ENCODE measurements at places on chromosomes 16 and 17. TPM values are rescaled to one million over a fixed set of nuclear protein-coding genes. Genes with fewer than 3 reads are reported as not detected.

GRCh38 chr17:36463916-36464764 lies 22.3 kb upstream of the ZNHIT3 start:
- DNase-seq, result no peak

TBC1D3D gene
- total RNA-seq, result not detected

LUC7L gene
- total RNA-seq, result 440 TPM

- DNase-seq, result no peak
Measured at GRCh38 chr17:1005361-1005946, 8.5 kb downstream of the TIMM22 start.

DNA sequence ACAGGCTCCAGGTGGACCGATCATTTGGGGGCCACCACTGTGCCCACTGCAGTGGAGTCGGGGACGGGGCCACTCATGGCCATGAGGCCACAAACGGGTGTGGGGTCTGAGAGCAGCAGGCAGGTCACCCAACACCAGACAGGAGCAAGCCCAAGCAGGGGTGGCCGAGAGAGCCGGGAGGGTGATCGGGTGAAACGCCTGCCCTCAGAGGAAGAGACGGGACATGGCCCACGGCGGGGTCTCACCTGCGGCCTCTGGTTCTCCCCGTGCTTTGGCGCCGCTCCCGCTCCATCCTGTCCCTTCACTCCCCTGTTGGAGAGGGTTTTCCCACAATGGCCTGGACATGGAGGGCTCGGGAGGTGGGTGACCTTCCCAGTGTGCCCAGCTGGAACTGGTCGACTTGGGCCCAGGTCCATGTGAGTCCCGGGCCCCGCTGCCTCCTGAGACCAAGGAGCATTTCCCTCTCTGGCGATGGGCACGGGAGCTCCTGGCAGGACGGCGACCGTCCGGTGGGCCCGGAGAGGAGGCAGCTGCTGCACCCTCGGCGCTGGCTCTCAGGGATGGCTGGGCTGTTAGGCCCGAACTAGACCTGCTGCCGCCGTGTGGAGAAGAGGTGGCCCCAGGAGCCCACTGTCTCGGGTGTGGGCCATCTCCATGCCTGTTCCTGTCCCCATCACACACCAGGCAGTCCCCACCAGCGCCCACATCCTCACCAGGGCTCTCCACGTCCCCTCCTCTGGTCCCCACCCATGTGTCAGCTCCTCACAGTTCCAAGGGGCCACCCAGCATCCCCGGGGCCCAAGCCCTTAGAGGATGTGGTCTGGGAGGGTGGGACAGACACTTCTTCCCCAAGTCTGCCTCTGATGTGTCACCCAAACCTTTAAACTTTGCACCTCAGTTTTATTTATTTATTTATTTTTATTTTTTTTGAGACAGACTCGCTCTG lies 13.4 kb upstream of the BAHCC1 start:
- peak; percentile 39 for DNase-seq

- no peak for DNase-seq
Measured at GRCh38 chr16:88846088-88846487, 10.7 kb downstream of the GALNS start.

DNA sequence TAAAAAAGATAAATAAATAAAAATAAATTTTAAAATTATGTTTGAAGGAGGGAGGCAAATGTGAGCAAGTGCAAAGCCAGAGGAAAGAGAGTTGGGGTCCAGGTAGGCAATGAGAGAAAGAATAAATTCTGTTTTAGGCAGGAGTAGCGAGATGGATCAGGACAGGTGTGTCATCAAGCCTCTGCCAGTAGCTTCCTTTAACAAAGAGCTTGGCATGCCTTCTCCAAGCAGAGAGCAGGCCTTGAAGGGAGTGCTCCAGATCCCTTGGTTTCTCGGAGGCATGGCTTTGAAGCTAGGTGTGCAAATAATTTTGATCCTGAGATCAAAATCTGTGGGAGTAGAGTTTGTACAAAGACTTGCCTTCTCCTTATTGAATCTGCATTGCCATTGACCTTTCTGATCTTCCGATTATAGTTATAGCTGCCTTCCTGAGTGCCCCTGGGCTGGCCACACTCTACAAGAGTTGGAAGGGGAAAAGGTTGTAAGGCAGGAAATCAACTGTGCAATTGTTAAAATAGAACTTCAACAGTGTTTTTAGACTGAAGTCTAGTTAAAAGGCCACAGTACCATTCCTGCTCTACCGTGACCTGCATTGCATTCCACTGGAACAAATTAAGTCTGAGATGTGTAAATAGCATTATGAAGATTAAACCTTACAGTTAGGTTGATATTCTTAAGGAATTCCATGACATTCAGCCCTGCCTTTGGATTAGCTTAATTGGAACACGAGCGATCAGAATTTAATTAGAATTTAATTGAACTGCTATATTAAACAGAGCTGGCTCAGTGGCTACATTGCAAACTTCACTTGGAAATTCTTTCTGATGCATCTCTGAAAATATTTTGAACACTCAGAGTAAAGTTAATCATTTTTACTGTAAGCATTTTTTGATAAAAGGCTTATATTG lies 33.7 kb downstream of the IQCK start:
- no peak for DNase-seq

SRCIN1 gene
- total RNA-seq, result 10.6 TPM
